ENCODE measurements at places on chromosomes 4 and X. TPM values are rescaled to one million over a fixed set of nuclear protein-coding genes. Genes with fewer than 3 reads are reported as not detected.
A peak's percentile ranks its signal among the peaks of the same experiment; 100 is the strongest.

Gene CFP
- total RNA-seq = 0.09 TPM

Gene PCDH10
- total RNA-seq = 7.2 TPM

Gene ADH1C
- total RNA-seq = 14.5 TPM

Gene FAM9C
- not detected for total RNA-seq

Gene DCAF8L2
- total RNA-seq = 107 TPM

Gene LEF1
- 26.8 TPM for total RNA-seq

Gene PNMA5
- total RNA-seq = not detected

Gene SSX1
- total RNA-seq = not detected

Gene PRR32
- total RNA-seq = not detected

Gene PNPLA4
- total RNA-seq = 29.0 TPM

Gene OPRPN
- total RNA-seq = not detected

Gene SUPT20HL1
- not detected for total RNA-seq

Gene RAP2C
- total RNA-seq = 9.2 TPM

Gene MUC7
- not detected for total RNA-seq

Gene TRPC5OS
- total RNA-seq = not detected

DNA sequence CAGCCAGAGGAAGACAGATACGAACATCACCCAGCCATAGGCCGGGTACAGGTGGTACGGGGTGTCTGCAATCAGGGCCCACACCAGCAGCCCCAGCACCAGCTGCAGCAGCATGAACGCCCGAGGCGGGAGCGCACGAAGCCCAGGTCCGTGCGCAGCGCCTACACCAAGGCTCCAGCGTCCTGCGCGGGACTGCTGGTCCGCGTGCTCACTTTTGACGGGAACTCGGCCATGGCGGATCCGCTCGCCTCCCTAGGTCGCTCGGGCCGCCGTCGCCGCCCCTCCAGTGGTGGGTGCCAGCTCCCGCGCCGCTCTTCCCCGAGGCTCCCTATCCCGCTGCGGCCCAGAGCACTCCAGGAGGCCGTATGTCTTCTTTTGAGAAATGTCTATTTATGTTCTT is 181.2 kb upstream of the DIPK2B start:
- DNase-seq = no peak

DNA sequence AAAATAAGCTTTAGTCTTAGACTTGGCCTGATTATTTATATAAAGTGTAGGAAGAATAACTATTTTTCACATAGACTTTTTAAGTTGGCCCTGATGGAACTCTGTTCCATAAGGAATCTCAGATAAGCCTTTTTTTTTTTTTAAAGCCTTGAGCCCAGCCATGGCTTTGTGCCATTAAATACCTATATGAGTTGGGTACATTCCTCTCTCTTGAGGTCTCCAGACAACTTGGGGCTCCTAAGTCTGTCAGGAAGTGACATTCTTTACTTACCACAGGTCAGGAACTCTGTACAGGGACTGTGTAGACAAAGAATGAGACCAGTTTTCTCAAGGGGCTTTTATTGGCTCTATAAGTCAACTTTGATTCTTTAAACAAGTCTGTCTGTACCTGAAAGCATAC is 27.1 kb upstream of the IGFBP7 start:
- DNase-seq = no peak

DNA sequence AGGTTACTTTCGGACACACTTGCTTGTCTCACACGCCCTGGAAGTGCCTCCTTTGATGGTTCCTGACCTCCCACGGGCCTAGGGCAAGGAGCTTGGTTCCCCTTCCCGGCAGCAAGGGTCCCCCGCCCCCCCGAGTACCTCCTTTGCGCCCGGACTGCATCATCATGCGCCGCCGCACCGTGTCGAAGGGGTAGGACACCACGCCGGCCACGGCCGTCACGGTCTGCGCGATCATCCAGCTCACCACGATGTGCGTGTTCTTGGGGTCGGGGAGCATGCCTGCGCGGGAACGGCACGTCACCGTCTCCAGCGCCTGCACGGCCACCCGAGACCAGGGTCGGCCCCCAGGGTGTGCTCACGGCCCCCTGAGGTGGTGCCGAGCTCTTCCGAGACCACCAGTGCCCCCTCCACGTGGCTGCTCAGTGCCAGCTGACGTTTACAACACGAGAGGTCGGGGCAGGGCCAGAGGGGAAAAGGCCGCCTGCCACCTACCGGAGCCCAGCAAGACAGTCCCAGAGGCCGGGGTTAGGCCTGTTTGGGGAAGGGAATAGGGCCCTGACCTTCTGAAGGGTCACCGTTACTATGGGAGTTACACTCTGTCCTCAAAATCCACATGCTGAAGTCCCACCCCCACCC is 4.7 kb downstream of the SLC25A6 start:
- no peak for DNase-seq

DNA sequence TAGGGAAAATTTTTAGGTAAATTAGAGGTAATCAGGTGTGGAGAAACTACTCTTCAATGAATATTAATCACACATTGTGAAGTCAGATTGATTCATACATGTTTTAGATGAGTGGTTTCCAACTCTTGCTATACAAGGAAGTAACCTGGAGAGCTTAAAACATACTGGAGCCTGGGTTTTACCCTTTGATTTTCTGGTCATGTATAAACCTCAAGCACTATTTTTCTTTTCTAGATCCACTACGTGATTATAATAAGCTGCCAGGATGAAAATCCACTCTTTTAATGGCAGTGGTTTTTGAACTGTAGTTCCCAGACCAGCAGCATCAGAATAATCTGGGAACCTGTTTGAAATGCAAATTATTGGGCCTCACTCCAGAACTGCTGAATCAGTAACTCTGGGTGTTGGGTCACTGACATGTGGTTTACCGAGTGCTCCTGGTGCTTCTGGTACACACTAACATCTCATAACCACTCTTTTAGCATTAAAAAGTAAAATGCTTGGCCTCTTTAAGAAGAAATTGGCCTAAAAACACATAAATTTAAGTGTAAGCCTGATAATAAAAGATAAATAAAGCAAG is 63.4 kb downstream of the DCAF12L1 start:
- DNase-seq = no peak

GRCh38 chrX:31093639-31093975 is 21.8 kb upstream of the FTHL17 start:
- DNase-seq = no peak

DNA sequence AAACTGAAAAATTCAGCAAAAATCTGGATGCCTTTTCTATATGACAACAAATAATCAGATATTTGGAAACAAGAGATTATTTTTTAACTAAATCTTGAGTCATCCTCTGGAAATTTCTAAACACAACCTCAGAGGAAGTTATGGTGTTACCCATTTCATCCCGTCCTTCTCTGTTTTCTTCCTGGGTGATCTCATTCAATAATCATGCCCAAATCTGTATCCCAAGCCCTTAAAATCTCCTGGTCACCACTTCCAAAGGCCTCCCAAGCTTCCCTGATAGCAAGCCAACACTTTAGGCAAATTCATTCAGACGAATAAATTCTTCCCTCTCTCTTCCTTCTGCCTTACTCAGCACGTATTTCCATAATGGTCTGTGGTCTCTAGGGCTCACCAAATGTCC is 9.7 kb upstream of the SORCS2 start:
- no peak for DNase-seq

DNA sequence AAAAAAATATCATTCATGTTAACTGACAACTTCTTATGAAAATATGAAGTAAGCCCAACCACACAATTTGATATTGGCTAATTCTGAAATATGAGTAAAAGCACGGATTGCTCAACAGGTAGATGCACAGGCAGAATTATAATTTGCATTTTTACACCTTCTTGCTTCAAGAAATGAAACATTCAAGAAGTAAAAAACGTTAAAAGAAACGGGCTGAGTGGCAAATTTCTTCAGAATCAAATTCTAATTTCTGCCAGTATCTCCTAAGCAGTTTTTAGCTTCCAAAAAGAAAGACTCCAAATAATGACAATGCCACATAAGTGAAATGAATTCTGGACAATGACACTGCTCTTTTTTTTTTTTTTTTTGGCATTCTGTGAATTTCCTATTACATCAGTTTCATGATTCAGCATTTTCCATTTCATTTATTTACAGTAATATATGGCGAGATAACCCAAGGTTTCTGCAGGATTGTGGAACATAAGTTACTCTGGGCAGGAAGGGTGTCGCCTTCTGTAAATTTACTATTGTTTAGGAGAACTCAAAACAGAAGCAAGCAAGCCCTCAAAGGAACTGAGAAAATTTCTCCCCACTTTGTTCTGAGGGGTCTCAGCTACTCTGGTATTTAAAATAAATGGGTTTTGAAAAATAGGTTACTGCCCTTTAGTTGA is 1.4 kb downstream of the SEL1L3 start:
- no peak for DNase-seq

GRCh38 chr4:11585506-11585905 is 156.8 kb upstream of the HS3ST1 start:
- no peak for DNase-seq

DNA sequence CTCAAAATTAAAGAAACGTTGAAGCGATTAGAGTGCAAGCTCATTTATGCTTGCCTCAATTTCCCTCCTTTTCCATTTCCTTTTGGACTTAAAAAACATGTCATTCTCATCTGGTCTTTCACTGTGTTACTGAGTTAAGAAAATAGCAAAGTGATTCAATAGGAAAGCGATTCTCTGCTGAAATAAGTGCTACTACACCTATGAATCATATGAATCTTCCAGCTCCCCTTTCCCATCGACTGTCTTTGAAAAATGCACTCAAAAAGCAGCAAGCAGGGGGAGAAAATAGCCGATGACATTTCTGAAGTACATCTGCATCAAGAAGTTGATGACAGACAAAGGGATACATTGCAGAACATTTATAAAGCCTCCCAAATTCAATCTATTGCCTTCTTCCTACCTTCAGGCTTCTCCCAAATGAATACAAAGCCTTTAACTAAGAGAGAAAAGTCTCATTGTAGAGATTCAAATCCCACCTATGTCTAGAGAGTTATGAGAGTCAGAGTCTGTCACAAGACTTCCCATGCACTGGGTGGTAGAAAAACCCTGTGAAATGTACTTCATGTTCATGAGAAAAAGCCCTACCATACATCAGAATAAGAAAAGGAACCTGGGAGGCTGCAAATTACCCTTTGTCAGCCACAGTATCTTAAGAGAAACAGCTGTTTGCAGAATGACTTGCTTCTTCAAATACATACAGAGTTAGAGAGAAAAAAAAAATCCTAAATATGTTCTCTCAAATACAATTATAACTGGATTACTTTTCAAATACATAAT is 78.9 kb downstream of the MBNL3 start:
- no peak for DNase-seq

DNA sequence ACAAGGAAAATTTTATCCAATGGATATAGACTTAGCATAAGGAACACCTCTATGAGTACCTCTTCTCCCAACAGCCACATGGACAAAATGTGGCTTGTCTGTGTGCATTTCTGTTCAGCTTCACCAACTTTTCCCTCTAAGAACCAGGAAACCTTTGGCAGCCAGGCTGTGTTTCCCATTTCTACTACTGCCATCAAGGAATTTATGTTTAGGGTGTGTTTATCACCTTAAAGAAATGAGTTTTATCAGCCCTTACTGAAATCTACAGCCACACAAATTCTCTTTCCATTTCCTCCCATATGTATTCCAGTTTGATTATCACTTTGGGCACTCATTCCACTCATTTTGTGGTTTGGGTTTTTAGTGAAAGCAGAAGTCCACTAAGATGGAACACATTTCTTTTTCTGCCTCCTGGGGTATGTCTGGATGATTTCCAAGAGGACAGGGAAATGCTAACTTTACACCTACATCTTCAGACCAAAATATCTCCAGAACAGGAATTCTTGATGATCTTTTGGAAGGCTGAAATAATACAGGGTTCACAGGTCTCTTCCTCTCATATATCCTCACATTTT is 82.6 kb upstream of the MAOA start:
- DNase-seq = no peak

- no peak for DNase-seq
Observed at GRCh38 chr4:158811704-158812103, 42.9 kb downstream of the FNIP2 start.

DNA sequence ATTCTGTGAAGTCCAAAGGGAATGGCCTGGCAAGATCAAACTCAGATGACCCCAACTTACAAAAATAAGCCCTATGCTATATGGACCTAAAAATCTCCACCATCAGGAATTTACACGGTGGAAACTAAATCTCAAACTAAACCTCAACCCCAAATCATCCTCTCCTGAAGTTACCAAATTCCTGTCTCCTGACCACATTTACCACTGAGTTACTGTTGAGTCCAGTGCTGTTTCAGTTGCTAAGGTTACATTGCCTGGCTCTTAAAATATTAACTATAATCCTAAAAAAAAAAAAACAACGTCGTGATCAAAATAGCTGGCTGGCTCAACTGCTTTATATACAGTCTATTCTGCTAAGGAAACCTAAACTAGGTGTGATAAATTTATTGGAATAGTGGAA is 315.2 kb upstream of the SLIT2 start:
- no peak for DNase-seq

DNA sequence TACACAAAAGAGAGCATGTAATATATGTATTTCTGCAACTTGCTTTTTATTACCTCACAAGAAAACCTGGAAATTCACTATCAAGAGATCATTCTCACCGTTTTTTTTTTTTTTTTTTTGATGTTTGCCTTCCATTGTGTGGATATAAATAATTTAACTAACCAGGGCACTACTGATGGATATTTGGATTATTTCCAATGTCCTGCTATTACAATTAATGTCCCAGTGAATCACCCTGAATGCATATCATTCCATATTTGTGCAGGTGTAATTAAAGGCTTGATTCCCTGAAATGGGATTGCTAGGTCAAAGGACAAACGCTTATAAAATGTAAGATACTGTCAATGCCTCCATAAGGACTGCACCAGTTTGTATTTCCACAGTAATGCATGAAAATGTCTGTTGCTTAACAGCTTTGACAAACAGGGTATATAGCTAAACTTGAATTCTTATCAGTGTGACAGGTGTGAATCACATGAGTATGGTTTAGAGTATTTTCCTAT is 87.8 kb downstream of the NCAPG start:
- DNase-seq = no peak

DNA sequence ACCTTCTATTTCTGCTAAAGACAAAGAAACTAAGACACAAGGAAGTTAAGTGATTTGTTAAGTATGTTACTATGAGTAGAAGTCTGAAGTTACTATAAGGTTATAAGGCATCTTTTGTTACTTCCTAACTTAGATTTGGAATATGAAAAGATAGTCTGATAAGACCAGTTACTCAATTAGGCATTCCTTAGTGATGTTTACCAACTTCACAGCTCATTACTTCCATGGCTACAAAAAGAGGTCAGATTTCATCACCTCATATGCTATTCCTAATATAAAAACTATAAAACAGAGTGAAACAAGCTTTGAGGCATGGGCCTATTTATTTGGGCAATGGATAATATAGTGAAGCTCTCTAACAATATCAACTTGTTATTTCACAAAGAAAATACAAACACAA is 143.1 kb downstream of the TBCK start:
- no peak for DNase-seq

- no peak for DNase-seq
Observed at GRCh38 chr4:55729351-55730279, 90.0 kb upstream of the EXOC1L start.

GRCh38 chr4:7338876-7339623 is 95.7 kb downstream of the PSAPL1 start:
- DNase-seq = no peak

GRCh38 chr4:17577665-17578481 is 875 bp downstream of the LAP3 start:
- peak; percentile 20 for DNase-seq

- DNase-seq = no peak
Observed at GRCh38 chr4:181960384-181960783, 282.8 kb upstream of the TENM3 start.

GRCh38 chrX:13868591-13868990 is 51.7 kb upstream of the GPM6B start:
- DNase-seq = no peak

GRCh38 chr4:7784131-7784870 is 155.4 kb downstream of the AFAP1 start:
- DNase-seq = no peak
